Calu3 (cell line): ENCODE measurements at places on chromosomes 6 and 20.

GRCh38 chr20:12057778-12058177, 140.1 kb downstream of the BTBD3 start:
- DNase-seq, result no peak

- DNase-seq, result peak; percentile 83
These were observed 25.3 kb upstream of the CHD6 start for GRCh38 chr20:41643504-41643938.

DNA sequence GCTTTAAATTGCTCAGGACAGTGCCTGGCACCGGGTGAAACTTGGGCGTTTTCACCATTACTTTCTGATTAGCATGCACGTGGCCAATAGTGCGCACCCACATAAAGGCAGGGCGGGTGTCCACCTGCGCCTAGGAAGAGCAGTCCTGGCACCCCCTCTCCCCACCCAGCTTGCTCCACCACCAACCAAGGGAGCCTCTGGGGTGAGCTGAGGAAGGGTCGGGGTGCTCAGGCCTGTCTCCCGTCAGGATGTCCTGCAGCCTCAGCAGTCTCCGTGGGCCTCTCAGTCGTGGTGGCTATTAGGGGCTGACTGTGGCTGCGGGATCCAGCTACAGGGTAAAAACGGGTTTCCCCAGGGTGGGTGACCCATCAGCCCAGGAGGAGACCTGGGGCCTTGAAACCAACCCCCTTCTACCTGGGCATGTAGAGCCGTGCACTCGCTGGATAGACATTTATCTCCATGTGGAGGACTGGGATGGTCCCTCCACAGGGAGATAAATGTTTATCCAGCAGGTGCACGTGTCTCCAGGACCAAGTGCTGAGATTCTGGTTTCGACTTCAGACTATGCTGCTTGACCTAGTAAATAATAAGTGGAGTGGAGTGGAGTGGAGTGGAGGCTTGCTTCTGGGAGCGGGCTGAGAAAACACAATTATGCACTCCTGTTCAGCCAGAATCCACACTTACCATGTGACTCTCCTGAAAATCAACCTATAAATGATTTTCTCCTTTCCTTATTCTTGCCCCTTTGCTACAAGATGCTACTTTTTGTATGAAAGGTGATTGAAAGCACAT, 91.1 kb downstream of the ZDHHC14 start:
- no peak for DNase-seq

DNA sequence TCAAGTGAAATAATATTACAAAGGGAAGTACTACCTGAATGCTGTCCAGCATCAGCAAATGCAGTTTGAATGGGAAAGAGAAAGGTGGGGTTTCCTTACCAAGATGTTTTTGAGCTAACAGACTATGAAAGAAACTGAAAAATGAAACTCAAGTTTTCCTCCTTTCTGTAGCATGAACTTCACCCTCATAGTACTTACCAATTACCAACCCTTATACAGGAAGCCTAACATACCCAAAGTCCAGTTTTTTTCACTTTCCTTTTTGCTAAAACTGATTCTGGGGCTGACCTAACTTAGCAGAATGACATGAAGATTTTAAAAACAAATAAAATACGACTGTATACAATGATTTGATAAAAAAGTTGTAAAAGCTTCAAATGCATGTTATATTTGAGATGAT, 5.2 kb downstream of the ZNFX1 start:
- DNase-seq, result no peak

- peak; percentile 98 for DNase-seq
These were observed 132.2 kb downstream of the OGFRL1 start for GRCh38 chr6:71420693-71421328.

DNA sequence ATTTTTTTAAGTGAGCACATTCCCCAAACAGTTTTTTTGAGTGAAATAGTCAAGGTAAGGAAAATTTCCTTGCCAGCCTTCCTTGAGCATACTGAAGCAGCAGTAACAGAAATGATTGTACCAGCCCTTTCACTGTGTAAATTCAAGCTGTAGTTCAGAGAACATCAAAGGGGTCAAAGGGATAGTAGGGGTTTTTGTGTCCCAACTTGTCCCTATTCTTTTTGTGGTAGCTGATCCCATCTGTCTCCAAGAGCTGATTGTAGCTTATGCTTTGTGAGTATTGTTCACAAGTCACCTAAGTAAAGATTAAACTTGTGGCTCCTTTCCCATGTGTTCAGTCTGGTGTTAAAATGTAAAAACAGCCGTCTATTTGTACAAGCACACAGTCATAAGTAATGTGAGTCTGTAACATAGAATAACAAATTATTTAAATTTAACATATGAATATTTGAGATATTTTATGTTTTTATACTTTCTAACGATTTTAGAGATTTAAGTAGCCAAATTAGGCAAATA, 185.0 kb downstream of the CENPW start:
- DNase-seq, result no peak

DNA sequence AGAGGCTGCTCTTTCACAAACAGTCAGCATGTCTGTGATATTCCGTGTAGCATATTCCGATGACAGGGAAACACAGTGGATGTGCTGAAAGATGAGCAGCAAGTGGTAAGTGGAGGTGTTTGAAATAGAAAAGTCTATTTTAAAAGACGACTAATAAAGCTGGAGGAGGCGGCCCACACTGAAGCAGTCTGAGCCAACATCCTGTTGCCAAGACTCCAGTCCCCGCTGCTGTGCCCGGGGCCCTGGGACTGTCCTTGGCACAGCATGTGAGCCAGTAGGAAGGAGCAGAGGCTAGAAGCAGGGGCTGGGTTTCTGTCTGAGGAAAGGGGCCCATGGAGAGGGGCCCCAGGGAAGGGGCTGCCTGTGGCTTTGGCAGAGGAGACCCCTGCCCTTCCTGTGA, 351.5 kb upstream of the CHD6 start:
- no peak for DNase-seq

DNA sequence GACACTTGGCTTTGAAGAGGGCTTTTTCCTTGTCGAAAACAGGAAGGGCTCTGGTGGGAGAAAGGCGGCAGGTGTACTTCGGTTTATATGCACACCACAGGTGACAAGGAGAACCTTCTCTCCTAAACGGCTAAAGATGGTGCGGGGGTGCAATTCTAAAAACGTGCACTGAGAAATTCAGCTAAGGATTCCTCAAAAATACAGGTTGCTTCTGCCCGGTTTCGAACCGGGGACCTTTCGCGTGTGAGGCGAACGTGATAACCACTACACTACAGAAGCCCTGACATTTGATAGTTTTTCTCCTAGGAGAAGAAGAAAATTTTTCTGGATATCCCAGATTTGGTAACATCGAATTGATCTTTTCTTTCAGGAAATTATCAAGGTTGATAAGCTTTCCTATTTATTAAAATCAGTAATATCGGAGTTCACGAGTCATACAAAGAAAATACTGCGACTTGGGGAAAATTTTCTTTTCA, 32.0 kb downstream of the POM121L2 start:
- peak; percentile 75 for DNase-seq

GRCh38 chr6:119071576-119071975, 6.9 kb downstream of the FAM184A start:
- no peak for DNase-seq

DNA sequence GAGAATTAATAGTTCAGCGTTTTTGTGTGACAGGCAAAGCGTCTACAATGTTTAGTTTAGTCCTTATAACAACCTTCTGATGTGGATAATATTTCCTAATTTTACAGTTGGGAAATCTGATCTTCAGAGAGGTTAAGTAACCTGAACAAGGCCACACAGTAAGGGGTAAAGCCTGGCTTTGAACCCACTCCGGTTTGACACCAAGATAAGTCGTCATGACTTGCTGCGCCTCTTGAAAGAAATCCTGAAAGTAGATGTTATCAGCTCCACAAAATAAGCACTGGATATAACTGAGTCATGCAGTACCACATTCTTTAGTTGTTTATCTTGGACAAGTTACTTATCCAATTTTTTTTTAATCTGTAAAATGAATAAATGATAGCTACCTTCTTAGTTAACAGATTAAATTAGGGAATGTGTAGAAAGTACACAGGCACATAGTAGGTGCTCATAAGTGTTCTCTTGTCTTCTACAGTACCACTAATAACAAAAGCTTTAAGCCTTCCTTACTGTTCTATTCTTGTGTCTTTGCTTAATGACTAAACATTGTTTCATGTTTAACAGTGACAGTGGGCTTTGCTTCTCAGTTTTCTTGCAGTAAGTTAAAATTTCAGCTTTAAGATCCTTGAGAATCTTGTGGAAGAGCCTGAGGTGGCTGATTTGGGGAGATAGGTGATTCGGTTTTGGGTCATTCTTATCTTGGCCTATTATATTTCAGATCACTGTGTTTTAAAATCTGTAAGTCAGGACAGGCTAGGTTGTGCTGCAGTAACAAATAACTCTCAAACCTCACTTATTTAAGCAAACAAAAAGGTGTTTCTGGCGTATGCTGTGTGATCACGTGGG, 2.1 kb downstream of the HIVEP1 start:
- no peak for DNase-seq

GRCh38 chr6:149895048-149895590, 2.8 kb downstream of the RAET1E start:
- peak; percentile 45 for DNase-seq

DNA sequence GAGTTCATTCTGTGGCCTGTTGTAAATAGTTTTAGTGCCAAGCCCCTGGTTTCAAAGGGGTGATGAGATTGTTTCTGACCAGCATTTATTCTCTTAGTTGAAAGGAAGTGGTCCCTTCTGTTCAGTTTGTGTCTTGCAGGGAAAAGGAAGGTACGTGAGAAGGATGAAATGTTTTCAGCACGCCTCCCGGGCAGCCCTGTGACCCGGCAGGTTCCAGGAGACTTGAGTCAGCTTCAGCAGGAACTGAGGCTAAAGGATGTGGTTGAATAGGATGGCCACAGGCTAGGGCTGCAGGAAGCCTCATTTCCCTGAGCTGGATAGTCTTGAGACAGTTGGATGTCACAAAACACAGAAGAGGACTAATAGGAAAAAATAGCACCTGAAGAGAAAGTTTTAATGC, 132.4 kb upstream of the SYNDIG1 start:
- no peak for DNase-seq

DNA sequence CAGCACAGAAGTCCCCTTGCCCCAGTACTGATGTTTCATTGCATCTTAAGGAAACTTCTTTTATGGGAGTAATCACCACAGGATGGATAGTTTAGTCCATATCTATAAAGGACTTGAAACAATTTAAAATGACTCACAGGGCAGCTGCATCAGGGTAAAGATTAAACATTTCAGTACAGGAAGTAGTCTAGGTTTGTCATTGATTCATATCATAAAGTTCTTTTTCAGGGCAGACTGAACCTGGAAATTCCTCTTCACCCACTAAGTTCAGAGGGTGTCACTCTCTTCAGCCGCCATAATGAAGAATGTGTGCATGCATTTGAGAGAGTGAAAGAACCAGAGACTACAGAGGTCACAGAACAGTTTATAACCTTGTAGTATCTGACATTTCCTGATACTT, 296.3 kb upstream of the JAG1 start:
- no peak for DNase-seq

DNA sequence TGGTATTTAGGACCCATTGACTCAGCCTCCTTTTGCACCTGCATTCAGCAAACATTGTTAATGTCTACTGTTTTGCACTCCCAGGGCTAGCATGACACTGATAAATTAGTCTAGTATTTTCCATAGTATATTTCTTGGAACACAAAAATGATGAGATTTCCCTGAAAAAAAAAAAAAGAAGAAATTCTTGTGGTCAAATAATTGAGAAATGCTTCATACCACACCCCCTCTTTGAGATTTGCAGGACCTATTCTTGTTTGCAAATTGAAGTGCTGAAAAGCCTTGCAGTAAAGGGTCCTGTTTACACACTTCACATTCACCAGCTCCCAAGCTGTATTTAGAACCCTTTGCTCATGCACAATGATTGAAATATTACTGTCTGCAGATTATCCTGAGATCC, 36.3 kb upstream of the CLIC5 start:
- DNase-seq, result no peak

- DNase-seq, result peak; percentile 2
These were observed 139.0 kb downstream of the MTHFD1L start for GRCh38 chr6:151004383-151005024.

DNA sequence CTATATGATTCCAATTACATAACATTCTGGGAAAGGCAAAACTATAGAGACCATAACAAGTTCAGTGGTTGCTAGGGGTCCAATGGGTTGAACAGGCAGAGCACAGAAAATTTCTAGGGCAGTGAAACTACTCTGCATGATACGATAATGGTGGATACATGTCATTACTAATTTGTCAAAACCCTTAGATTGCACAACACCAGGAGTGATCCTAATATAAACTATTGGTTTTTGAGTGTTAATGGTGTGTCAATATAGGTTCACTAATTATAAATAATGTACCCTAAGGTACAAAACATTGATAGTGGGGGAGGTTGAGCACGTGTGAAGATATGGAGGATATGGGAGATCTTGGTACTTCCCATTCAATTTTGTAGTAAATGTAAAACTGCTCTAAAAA, 42.4 kb upstream of the PLN start:
- DNase-seq, result no peak

GRCh38 chr6:37552267-37552666, 52.6 kb upstream of the CCDC167 start:
- DNase-seq, result no peak

DNA sequence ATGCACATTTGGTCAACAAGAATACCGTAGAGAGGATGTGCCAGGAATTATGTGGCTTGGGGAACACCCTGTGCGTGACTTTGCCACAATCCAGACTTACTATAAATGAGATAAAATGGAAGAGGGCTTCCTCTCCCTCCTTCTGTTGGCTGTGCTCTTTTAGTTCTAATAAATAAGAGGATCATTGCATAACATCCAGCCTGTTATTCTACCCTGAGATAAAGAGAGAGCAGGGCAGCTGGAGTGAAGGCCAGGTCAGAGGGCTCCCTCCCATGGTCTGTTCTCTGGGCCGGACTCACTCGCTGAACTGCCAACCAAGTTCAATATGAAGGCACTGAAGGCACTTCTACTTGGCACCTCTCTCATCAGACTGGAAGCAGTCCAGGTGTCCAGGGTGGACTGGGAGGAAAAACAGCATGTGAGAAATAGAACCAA, 91.7 kb downstream of the MTFR2 start:
- DNase-seq, result no peak

- DNase-seq, result no peak
These were observed 112.3 kb upstream of the ESR1 start for GRCh38 chr6:151695156-151695555.
